ENCODE measurements at places on chromosomes 2 and 18.
A peak's percentile ranks its signal among the peaks of the same experiment; 100 is the strongest.

GRCh38 chr18:57542126-57542525, 44.4 kb downstream of the FECH start:
- no peak for DNase-seq

DNA sequence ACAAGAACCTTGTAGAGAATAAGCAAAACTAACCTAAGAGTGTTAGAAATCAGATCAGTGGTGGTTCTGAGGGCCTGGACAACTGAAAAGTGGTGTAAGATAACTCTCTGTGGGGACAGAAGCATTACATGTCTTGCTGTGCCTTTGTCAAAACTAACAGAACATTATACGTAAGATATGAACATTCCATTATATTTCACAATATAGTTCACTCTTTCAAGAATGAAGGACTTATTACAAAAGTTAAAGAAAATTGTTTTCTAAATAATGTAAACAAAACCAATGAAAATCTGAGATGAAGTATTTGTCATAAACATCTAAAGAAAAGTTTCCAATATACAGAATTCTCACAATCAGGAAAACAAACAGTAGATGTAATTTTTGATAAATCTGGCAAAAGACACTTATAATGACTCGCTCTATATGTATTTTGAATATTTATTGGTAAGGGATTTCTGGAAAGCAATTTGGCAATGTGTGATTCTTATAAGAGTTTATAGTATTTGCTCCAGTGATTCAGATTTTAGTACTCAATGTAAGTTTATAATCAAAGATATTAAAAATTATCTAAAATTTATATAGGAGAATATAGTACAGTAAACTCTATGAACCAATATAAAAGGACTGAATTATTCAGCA, 258.4 kb downstream of the CD226 start:
- no peak for DNase-seq

DNA sequence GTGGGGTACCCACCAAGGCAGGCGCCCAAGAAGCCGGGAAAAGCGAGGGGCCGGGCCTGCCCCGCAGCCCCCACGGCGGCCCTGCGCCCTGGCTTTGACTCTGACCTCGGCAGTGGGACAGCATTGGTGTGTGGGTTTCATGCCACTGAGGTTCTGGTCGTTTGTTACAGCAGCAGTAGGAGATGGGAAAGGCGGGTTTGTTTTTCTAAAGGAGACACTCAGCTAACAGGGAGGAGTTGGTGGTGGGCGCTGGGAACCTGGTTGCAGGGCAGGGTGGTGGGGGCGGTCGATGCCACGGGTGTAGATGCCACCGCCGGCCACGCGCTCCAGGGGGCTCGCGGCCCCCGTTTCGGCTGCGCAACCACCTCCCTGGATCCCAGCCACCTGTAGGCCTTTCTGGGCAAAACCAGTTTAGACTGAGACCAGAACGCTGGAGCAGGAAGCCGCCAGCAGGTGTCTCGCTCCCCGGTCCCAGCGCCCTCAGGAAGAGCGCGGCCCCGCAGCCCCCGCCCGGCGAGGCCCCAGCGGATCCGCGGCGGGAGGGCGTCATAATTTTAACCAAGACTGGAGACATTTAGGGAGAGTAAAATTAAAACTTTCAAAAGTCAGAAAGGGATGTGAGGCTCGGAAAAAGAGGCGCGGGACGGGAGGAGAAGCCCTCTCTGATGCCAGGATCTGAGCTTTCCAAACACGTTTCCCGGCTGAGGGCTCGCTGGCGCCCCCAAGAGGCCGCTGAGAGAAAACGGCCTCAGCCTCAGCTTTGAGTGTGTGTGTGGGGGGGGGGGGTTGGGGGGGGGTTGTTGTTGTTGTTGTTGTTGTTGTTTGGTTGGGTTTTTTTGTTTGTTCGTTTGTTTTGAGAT, 17.4 kb downstream of the CIDEA start:
- DNase-seq, result peak; percentile 11

DNA sequence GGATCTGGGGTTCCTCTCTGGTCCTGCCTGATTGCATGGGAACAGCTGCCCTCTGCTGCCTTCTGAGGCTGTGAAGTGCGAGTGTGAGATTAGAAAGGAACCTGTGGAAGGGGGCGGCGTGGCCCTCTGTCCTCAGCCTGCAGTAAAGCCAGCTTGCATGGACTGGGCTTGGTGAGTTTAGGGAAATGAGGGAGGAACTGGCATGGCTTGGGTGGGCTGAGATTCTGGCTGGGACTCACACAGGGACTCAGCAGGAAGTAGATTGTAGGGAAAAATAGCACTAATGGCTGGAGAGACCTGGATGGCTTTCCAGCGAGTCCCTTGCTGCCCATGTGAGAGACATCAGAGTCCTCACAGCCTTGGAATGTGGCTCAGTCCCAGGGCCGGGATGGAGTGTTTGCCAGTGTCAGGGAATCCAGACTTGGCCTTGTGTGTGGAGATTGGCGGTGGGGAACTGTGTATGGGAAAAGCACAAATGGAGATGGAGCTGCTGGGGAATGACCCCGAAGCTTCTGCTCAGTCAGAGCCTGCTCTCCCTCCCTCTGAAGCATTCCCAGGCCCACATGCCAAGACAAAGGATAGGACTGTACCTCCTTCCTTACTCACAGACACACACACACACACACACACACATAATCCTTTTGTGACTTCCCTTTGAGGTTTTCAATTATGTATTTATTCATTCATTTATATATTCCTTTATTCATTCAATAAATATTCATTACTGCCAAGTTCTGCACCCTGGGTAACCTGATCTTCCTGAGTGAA, 115.4 kb downstream of the ACAA2 start:
- DNase-seq, result no peak

DNA sequence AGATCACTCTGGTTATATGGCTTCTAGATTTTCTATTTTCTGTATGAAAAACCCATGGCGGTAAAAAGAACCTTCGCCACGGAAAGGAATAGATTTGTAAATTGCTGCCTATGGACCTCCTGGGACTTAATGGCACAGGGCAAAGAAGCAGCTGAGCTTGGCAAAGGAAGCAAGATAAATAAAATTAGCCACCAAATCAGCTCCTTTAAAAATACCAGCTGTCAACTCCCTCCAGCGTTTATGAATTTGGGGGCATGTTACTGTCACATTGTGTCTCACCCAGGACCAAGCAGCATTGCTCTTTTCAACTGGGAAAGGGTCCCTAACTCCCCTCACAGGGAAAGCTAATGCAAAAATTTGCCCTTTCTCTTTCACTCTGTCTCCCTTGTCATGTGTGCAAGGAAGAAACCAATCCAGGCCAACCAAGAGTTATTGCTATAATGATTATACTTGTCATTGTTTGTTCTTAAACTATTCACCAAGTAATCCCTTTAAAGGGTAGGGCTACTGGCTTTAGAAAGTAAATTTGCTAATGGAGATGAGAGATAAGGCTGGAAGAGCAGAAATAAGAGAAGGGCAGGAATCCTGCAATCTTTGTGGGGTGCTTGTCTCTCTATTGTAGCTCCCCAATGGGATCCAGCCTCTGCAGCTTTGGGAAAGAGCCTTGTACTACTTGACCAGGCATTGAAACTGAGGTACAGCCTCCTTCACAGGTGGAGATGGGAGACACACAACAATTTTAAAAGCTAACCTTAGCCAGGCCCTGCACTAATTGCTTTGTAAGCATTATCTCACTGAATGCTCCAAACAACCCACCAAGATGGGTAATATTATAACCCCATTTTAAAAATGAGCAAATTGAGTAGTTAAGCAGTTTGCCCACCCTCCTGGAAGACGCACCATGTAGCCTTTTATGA, 119.1 kb upstream of the KLF7 start:
- no peak for DNase-seq

DNA sequence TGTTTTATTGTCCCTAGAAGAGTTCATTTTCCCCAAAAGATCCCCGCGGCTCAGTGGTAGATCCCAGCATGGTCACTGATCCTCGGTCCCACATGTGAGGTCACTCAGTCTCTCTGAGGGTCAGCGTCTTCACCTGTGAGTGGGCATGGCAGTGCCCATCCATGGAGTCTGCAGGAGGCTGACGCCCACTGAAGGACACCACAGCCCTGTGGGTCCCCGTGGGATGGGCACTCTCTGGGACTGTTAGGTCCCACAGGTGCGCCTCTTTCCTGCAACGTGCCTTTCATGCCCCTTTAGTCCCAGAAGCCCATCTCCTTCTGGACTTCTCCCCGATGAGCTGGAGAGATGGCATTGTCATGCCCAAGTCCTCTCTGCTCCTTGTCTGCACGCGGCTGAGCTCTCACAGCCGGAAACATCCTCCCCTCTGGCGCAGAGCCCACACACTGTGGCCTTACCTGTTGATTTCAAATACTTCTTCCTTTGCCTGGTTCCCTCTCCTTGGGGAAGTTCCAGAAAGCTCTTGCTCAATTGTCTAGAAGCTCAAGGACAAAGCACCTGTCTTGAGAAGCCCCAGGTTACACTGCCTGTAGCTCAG, 75.9 kb downstream of the PTGR3 start:
- no peak for DNase-seq

All from activated CD4-positive, CD25-positive, alpha-beta regulatory T cell (primary cell).